ENCODE measurements at places on chromosomes 12 and 14.
A peak's percentile ranks its signal among the peaks of the same experiment; 100 is the strongest.

GRCh38 chr14:90345239-90345557 lies 13.5 kb upstream of the NRDE2 start:
- DNase-seq: no peak

DNA sequence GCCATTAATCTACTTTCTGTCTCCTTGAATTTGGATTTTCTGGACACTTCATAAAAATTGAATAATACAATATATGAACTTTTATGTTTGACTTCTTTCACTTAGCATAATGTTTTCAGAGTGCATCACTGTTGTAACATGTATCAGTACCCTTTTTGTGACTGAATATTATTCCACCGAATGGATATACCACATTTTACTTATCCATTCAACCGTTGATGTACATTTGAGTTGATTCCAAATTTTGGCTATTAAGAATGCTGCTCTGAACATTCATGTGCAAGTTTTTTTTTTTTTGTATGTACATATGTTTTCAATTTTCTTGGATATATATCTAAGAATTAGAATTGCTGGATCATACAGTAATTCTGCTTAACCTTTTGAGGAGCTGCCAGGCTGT lies 43.2 kb downstream of the CPSF2 start:
- DNase-seq: no peak

DNA sequence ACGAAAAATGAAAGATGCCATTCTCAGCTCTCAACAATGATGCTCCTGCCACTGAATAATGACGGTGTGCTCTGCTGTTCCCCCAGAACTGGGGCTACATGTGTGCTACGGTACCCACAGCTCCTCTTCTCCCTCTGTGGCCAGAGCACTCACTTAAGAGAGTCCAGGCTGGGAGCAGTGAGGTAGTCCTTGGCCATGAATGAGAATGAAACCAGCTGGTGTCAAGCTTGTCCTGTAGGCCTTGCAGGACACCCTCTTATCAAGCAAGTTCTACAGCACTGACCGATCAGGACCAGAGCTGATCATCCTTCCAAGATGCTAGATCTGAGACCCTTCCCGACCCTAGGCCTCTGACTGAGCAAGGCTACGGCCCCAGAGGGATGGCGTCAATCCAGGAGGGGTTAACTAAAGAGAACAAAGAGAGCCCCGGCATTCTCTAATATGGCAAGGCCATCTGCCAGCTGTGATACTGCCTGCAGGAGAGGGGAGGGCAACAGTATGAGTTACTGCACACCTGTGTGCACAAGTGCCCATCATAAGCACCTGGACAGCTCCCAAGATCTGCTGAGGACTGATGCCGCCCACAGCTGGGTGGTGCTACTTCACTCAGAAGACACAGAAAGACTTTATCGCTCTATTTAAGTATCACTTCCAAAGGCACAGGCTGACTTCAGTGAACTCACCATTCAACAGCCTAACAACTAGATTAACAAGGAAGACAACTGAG lies 30.5 kb downstream of the APPL2 start:
- no peak for DNase-seq

DNA sequence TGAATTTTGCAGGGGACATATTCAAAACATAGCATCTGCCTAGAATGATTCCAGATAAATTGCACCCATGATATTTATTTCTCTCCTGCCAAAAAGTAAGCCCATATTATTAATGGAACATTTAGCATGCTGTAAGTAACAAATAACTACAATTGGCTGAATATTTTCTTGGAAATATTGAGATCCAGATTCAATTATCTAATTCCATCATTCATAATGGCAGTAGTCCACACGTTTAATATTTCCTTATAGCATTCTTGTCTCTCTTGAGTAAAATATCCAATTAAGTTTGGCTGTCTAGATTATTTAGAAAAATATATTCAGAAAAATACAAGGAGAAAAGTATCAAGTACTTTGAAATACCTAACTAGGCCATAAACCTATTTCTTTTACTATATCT lies 157.5 kb downstream of the FLRT2 start:
- no peak for DNase-seq

DNA sequence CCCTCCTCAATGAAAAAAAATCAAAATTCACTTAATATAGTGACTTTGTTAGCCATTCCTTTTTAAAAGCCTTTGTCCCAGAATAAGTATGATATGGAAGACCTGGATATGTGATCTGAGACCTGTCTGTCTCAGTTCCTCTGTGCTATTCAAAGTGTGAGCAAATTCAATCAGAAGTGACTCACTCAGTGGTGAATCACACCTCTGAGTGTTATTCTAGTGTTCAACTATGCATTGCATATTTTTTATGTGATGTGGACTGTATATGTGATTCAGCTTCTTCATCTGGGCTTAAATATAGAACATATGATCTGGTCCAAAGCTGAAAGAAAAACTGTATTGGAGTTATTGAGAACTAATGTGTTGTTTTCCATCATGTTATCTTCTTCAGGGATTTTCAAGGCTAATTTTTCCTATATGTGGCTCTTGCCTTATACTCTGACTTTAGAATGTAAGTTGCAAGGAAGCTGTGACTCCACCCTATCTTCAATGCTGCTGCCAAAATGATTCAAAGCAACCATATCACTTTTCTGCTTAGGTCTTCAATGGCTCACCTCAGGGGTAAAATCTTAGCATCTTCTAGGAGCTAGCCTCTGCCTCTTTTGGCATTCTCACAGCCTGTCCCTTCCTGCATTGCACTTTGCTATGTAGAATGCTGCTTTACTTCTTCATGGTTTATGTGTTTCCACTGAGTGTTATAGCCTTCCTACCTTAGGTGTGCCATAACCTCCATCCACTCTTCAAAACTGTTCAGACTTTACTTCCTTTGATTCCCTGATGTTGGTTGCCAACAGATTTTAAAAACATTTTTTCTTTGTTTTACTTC lies 169.8 kb downstream of the OTOGL start:
- peak; percentile 75 for DNase-seq

DNA sequence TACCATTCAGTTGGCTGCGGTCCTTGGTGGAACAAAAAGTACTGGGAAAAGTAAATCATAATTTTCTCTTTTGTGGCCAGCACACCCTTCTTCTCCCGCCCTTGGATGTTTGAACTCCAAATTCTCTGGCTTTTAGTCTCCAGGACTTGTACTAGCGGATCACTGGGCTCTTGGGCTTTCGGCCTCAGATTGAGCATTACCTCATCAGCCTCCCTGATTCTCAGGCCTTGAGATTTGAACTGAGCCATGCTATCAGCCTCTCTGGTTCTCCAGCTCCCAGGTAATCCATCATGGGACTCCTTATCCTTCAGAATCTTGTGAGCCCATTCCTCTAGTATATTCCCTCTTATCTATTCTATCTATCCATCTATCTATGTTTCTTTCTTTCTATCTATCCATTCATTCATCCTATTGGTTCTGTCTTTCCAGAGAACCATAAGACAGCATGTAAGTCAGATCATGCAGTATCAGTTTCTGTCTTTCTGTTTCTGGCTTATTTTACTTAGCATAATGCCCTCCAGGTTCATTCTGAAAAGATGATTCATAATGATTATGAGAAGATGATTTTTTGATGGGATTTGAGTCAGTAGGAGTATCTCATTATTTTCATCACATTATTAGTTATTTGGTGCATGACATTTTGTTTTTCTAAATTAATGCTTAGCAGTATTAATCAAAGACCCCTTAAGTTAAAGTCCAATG lies 814.9 kb downstream of the LRFN5 start:
- no peak for DNase-seq

DNA sequence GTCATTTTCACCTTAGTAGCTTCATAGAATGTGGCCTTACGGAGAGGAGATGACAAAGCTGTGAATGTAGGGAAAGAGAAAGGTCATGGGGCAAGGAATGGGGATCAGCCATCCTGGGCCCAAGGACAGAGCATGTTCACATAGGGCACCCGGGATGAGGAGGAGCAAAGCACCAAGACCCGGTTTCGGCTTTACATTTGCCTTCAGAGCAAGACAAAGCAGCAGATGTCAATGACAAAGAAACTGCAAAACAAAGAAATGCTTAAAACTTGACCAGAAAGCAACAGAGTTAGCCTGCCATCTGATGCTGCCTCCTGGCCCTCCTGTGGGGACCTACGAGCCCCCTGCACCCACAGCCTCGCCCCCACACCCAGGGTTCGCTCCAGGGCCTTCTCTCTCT lies 249.2 kb downstream of the SLC41A2 start:
- DNase-seq: no peak

GRCh38 chr14:58537004-58537403 lies 100.8 kb upstream of the DACT1 start:
- DNase-seq: no peak

- DNase-seq: peak; percentile 90
Measured at GRCh38 chr12:123115409-123116121, 35.3 kb downstream of the PITPNM2 start.

DNA sequence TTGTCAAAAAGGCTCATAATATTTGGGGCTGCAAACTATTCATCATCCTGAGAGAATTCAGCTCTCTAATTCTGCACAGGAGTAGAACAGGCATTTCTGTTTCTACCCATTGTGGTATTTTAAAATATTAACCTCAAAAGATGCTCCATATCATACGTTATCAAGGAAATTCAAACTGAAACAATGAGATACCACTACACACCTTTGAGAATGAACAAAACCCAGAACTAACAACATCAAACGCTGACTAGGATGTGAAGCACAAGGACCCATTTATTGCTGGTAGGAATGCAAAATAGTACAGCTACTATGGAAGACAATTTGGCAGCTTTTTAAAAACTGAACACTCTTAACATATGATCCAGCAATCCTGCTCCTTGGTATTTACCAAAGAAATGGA lies 171.8 kb downstream of the DUSP6 start:
- no peak for DNase-seq

- peak; percentile 71 for DNase-seq
Measured at GRCh38 chr12:96047229-96048211, 12.1 kb upstream of the LTA4H start.

DNA sequence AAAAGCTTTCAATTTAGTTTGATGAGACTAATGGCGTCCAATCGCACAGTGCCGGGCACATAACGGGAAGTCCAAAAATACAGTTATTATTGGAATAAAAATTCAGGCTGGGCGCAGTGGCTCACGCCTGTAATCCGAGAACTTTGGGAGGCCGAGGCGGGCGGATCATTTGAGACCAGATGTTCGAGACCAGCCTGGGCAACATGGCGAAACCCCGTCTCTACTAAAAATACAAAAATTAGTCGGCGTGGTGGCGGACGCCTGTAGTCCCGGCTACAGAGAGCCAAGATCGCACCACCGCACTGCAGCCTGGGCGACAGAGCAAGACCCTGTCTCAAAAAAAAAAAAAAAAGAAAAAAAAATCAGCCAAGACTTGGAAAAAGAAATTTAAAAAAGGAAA lies 1.2 kb upstream of the FKBP4 start:
- DNase-seq: no peak

DNA sequence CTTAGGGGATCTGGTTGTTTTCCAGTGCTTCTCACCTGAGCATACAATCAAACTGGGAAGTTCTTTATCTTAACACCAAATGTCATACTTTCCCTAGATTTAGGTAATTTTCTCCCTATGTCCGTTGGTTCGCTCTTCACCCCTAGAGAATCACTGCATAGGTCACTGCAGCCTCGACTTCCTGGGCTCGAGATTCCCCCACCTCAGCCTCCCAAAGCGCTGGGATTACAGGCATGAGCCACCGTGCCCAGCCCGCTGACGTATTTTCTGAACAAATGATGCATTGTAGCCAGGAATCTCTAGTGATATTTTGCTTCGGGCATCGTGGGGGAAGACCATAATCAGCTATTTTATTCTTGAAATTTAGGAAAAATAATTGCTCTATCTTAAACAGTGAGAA lies 1.1 kb upstream of the RPL41 start:
- peak; percentile 66 for DNase-seq

DNA sequence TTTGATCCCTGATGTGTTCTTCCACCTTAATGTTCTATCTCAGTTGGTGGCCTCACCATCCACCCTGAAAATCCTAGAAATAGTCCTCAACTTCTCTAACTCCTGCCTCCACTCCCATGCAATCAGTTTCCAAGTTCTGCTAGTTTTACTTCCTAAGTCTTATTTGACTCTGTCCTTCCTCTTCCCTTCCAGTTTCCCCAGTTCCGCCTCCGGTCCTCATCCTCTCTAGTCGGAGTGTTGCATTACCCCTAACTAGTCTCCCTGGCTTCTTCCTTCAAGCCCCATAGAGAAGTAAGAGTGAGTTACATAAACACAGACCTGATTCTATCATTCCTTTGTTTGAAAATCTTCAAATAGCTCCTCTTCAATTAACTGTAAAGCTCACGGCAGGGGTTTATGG lies 236.5 kb downstream of the GXYLT1 start:
- no peak for DNase-seq

- no peak for DNase-seq
Measured at GRCh38 chr14:96592591-96593386, 90.6 kb downstream of the PAPOLA start.

DNA sequence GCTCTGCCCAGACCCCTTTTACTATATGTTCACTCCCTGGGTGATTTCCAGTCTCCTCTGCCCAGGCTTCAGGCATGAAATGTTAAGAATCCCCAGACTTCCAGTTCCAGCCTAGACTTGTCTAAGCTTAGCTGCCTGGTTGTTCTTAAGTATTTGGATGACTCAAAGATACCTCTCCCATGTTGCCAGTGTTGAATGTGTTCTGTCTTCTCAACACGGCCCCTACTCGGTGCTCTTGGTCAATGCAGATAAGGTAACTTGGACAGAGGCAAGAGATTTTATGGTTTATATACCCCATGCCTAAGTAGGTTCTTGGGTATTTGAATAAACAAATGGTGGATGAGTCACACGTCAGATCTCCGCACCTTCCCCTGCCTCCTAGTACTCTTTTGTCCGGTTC lies 13.6 kb downstream of the PIWIL1 start:
- DNase-seq: no peak

- DNase-seq: peak; percentile 26
Measured at GRCh38 chr14:75986439-75986765, 839 bp downstream of the IFT43 start.

GRCh38 chr12:2588345-2588744 lies 206.4 kb upstream of the FKBP4 start:
- no peak for DNase-seq

- DNase-seq: no peak
Measured at GRCh38 chr12:123906711-123907420, 65.8 kb downstream of the CCDC92 start.

- DNase-seq: no peak
Measured at GRCh38 chr12:49973361-49973830, 649 bp downstream of the AQP6 start.

DNA sequence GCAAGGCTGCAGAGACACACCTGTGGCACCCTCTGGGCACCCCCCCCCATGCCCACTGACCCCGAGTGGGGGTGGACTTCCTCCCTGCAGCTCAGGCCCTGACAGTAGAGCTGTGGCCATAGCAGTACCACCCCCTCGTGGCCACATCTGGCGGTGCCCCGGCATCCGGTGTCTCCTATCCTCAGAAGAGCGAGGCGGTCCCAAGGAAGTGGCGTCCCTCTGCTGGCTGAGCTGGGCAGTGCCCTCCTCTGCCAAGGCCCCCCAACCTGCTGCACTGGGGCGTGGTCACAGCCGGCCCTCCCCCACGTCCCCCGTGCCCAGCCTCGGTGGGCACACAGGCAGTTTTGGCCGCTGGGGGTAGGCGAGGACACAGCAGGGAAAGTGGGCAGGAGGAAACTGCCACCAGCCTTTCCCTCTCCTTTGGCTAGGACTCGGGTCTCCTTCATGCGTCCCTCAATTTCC lies 6.0 kb upstream of the SLC6A12 start:
- peak; percentile 12 for DNase-seq

Data from foreskin fibroblast (primary cell).